ENCODE measurements at places on chromosomes 6 and 20. TPM values are rescaled to one million over a fixed set of nuclear protein-coding genes. Genes with fewer than 3 reads are reported as not detected.

- no peak for DNase-seq
Measured at GRCh38 chr20:38730989-38731737, 6.9 kb downstream of the SLC32A1 start.

NMBR gene
- not detected for total RNA-seq

GRCh38 chr6:39490108-39490507, 167.6 kb upstream of the KCNK16 start:
- no peak for DNase-seq

DNA sequence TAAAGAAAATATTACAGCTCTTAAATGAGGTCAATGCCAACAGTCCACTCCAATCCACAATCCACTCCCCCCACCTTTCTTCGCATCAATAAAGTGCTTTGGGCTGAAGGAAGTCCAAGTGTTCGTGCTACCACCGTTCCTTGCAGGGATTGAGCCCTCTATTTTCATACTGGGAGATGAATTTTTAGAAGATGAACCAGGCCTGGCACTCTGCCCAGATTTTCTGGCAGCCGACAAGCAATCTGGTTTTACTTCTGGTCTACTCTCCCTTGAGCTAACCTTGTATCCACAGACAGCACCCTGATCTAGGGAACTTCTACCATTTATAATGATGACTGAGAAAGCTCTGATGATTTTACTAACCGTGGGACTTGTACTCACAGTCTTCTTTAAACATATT, 72.3 kb downstream of the BTBD9 start:
- DNase-seq = no peak
